ENCODE measurements at places on chromosomes 7 and 10. TPM values are rescaled to one million over a fixed set of nuclear protein-coding genes. Genes with fewer than 3 reads are reported as not detected.

The MACC1 gene
- 72.6 TPM for total RNA-seq

- DNase-seq = no peak
These were observed 103.7 kb downstream of the KCNMA1 start for GRCh38 chr10:77533887-77534278.

DNA sequence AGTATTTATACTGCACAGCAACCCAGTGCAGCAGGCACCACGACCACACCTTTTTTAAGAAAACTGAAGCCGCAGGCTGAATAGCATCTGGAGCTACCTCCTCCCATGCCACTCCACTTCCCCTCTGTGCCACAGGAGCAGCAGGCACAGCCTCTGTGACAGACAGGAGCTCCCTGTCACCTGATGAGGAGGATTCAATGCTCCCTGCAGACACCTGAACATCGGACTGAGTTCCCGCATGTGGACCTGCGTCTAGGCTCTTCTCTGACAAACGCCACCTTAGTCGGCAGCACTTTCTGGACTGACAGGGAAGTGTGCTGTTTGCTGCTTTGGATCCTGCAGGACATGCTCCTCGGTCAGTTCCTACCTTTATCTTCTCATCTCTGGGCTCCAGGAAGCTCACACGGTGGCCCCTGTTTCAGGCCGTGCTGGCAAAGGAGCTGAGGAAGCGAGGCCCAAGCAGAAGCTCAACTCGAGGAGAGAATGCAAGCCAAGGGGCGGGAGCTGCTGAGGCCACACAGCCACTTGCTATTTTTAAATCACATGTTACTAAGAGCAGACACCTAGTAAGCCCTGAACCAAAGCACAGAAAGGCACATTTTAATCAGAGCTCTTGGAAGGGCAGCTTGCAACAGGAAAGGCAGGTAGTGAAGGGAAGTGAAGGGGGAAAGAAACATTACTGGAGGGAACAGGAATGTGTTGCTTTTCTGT, 56.6 kb downstream of the VOPP1 start:
- no peak for DNase-seq

DNA sequence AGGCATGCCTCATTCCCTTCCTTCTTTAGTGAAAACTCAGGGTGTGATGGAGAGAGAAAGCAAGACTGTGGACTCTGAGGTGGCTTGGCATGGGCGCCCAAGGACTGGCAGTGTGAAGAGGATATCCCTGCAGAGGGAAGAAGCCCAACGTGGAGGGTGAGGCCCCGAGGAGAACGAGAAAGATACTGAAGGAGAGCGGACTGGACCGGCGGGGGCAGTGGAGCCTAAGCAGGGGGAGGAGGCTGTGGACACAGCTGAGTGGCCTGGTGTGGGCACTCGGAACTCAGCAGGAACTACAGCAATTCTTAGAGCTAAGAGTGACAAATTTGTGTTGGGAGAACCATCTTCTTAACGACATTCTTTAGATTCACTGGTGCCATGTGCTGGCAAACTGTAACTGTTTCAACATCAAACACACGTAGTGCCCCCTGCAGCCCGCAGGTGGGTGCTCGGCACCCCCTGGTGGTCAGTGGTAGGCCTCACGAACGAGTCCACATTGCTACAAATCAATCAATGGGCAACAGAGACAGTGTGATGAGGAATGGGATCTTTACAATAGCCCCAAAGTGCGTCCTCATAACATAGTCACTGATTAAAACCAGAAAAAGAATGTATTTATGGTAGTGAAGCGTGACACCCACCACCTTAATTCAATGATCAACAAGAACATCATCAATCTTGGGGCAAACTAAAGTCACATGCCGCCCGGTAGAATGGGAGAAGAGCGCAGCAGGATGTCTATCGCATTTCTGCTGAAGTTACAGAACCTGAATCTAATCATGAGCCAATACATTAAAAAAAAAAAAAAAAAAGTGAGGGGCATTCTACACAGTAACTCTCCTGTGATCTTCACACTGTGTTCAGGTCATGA, 2.0 kb upstream of the SFTPA1 start:
- DNase-seq = no peak

The MCM7 gene
- 47.2 TPM for total RNA-seq

The ADIRF gene
- total RNA-seq = 357 TPM

DNA sequence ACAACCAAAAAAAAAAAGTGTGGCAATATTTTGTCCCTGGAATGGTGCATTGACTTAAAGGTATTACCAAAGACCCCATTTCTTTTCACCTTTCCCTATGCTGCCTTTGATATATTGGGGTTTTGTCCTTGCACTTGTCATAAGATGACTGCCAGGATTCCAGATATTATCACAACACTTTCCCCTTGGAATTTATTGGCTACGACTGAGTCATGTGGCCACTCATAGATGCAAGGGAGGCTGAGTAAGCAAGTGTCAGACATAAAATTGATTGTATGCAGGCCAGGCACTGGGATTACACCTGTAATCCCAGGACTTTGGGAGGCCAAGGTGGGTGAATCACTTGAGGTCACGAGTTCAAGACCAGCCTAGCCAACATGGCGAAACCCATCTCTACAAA, 83.6 kb downstream of the PPP1R3C start:
- no peak for DNase-seq

DNA sequence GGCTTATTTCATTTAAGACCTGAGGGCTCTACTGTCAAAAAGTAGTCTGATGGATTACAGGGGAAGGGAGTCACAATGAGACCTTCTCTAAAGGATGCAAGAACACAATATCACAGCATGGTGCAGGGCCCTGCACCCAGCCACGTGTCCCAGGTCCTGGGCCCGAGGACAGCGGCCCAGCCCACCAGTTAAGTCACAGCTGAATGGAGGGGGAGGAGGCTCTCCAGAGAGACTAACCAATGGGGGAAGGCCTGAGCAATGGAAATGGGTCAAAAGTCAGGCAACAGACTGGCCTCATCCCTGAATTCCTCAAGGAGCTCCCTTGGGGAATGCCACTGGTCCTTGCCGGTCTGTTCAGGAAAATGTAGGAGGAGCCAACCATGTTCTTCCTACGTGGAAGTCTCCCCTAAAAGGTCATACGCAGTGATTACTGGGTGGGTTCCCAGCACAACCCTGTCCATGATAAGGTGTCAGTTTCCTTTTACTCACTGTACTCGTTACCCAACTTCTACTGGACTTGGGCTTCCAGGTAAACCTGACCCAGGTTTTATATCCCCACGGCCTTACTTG, 28.3 kb downstream of the CCDC3 start:
- no peak for DNase-seq

DNA sequence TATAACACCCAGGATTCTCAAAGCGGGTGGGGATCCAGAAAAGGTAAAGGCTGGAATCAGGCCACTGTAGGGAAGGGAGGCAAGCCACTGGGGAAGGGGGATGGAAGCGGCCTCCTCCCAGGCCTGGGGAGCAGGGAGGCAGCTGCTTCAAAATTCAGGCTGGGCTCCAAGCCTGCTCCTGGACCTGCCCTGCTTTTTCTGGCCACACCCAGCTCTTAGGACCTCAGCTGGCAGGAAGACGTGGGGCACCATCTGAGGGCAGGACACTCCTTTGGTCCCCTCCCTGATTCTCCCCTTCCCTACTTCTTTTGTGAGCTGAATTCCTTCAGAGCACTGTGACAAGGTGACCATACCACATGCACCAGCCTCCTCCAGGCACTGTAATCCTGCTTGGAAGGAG, 4.6 kb upstream of the LBX1 start:
- DNase-seq = no peak

GRCh38 chr7:1883834-1884582, 213.9 kb downstream of the ELFN1 start:
- peak; percentile 73 for DNase-seq

GRCh38 chr10:4947635-4948596, 15.3 kb upstream of the AKR1C1 start:
- no peak for DNase-seq

DNA sequence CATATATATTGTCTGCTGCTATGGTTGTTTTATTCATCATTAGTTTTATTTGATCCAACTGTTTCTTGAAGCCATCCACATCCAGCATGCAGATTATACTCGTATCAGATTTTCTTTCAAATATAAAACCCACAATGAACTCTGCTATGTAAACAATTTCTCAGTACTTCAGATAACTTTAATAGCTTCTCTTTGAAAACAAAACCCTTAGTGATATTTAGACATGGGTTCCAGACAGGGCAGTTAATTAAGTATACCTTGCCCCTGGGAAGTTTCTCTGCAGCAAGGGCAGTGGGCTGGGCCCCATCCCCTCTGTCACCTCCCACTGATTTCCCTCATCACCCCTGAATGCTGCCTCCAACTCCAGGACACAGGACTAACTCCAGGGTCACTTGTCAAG, 104.3 kb downstream of the GFRA1 start:
- DNase-seq = no peak

The GPR146 gene
- total RNA-seq = 10.3 TPM

- peak; percentile 39 for DNase-seq
These were observed 61.6 kb downstream of the ANKRD7 start for GRCh38 chr7:118286131-118286530.

The OR9A2 gene
- total RNA-seq = not detected

DNA sequence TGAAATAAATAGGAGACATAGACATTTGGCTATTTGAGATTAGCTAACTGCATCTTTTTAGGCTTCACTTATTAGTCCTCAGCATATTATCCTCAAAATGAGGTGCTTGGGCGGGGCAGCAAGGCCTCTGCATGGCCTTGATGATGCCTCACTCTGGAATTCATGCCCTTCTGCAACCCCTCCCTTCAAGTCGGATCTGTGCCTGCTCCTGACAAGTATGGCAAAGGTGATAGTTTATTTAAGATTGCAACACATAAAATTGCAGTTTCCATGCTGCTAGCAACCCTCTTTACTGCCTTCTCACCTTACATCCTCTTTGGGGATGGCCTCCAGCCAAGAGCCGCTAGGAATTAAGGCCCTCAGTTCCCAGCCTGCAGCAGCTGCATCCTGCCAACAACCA, 241.3 kb upstream of the ADARB2 start:
- DNase-seq = no peak

DNA sequence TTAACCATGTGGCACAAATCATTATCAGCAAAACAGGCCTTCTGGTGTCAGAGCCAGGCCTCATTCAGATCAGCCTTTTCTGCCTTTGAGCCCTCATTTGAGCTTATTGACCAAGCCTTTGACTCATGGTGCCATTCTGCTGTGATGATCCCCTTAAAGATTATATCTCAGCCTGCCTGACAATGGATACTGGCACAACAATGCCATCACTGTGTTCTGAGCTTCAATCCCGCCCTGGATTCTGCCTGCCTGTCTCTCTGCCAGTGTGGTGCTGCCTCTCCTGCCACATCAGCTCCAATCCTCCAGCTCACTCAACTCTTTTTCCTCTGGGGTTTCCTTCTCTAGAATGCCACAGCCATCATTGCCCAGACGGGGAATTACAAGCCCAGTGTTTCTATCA, 52.6 kb downstream of the SRI start:
- no peak for DNase-seq

The GALNT17 gene
- 2.4 TPM for total RNA-seq

The NRP1 gene
- 243 TPM for total RNA-seq

DNA sequence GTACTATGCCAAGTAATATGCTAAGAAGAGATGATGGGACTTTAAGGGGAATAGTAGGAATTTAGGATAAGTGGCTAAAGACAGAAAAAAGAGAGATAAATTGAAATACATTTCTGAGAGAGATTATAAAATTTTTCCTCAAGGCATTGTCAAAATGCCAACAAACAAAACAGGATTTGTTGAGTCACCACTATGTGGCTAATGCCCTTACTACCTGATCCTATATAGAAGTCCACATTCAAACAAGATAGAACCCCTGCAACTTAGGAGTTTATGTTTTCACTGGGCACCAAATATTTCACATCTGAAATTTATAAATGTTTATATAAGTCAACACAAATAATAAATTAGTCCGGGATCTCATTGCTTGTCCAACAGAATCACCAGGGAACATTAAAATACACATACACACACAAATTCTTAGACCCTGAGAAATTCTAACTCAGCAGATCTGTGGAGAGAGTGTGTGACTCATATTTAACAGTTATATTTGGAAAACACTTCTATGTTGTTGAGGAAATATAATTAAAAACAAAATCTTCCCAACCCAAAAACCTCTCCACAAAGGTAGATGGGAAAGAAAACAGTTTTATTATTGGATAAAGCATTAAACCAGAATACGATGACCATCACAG, 154.3 kb downstream of the PPP1R3A start:
- no peak for DNase-seq

DNA sequence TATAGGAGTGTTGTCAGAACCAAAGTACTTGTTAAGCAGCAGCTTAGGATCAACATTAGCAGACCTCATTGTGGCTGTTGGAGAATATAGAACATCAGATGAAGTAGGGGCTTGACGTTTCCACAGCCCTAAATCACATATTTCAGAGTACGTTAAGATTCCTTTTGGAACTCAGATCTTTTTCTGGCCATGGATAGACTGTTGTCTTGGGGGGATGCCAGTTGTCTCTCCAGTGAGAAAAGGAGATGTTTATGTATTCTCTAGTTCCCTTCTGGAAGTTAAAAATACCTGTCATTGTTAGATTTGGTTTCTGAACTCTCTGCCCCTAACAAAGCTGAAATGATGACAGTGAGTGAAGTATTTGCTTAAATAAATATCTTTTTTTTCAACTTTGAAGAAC, 191.3 kb downstream of the AUTS2 start:
- no peak for DNase-seq

- no peak for DNase-seq
These were observed 31.7 kb upstream of the C10orf90 start for GRCh38 chr10:126702181-126702580.

DNA sequence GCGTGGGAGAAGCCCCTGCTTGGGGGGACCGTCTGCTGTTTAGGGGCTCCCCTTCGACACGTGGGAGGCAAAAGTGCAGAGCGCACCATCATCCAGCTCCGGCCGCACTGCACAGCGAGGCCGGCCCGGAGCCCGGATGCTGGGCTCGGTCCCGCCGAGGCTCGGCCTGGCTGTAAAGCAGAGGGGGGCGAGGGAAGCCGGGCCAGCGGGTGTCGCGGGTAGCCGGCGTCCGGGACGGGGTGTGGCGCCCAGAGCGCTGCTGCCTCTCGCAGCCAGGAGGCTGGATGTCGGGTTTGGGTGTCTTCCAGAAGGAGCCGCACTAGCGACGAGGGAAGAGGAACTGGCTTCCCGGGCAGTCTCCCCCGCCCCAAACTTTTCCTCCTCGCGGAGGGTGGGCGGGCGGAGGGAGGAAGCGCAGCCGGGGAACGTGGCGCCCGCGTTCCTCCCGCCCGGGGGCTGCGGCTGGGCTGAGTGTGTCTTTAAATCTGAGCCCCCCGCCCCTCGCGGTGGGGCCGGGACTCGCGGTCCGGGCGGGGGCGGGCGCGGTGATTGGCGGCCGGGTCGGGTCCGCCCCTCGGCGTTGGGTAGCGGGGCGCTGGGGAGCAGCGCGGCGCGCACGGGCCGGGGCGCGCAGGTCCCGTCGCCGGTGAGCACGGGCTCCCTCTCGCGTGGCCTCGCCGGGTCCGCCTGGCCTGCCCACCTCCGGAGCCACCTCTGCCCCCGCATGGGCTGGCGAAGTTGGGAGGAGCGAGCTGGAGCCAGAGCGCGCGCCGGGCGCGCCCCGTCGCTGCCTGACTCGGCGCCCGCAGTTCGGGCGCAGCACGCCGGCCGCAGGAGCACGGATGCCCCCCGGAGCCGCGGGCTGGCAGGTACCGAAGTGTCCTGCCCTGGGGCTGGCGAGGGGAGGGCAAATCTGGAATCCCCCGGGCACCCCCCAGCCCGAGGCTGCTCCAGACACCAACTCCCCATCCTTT, at the start of gene PALD1:
TSS of gene PALD1 (plus strand) at position 577 of the 974 bp plus-strand sequence. CDS start 47,185 bp downstream, outside the sequence.
- peak; percentile 93 for DNase-seq

The CALML3 gene
- total RNA-seq = not detected

GRCh38 chr10:88070080-88070880, 206.9 kb downstream of the PTEN start:
- DNase-seq = no peak
